ENCODE measurements at places on chromosomes 2 and 18.
A peak's percentile ranks its signal among the peaks of the same experiment; 100 is the strongest.

- no peak for DNase-seq
Measured at GRCh38 chr2:164793529-164793928, 48.1 kb downstream of the COBLL1 start.

DNA sequence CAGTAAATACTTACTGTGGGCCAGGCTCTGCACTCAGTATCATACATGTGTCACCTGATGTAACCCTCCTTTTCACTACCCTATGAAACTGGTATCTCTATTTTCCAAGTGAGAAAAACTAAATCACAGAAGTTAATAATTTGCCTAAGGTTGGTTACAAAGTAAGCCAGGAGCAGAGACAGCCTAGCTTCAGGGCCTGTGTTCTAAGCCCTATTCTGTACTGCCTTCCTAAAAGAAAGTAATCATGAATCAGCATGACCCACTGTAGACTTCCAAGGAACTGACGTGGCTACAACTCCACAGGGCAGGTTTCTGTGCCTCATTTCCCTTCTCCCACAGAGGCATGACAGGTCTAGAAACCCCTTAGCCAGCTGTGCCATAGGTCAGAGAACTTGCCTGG is 14.3 kb downstream of the ZNF142 start:
- no peak for DNase-seq

- no peak for DNase-seq
Measured at GRCh38 chr2:61272421-61273070, 110.6 kb downstream of the C2orf74 start.

GRCh38 chr2:60961457-60961856 is 56.1 kb upstream of the PEX13 start:
- DNase-seq, result no peak

GRCh38 chr2:60297296-60298005 is 256.0 kb downstream of the BCL11A start:
- no peak for DNase-seq

DNA sequence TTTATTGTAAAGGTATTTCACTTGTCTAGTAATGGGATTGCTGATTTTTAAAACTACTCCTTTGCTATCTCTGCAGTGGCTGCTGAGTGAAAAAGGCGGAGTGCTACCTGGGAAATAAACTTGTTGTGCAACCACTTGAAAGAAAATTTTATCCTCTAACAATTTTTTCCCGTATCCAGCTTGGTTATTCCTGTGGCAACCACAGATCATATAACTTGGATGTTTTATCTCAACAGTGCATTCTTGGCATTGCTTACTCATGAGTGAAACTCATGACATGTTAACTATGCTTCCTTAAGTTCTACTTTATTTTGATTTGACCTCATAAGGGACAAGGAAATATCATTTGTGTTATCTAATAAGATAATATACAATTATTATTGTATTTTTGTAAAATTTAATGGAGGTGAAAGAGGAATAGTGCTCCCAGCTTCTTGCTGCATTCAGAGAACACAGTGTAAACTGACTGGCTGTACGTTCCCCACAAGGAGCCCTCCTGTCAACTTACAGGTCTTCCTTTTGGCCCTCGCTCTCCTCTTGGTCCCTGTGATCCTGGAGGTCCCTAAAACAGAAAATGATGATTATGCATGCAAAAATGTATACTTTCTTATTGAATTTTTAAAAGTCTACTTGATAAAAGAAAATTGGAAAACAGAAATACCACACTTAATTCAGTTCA is 82.7 kb downstream of the COL5A2 start:
- DNase-seq, result no peak

DNA sequence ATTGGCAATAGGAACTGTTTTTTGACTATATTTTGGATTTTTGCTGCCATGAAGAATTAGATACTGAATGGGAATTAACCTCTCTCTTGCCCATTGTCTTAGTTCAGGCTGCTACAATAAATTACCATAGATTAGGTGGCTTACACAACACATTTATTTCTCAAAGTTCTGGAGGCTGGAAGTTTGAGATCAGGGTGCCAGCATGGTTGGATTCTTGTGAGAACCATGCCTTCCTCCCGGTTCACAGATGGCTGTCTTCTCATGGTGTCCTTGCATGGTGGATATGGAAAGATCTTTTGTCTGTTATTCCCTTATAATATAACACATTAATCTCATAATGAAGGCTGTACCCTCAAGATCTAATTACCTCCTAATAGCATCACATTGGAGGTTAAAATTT is 836.4 kb downstream of the SLC4A3 start:
- no peak for DNase-seq

DNA sequence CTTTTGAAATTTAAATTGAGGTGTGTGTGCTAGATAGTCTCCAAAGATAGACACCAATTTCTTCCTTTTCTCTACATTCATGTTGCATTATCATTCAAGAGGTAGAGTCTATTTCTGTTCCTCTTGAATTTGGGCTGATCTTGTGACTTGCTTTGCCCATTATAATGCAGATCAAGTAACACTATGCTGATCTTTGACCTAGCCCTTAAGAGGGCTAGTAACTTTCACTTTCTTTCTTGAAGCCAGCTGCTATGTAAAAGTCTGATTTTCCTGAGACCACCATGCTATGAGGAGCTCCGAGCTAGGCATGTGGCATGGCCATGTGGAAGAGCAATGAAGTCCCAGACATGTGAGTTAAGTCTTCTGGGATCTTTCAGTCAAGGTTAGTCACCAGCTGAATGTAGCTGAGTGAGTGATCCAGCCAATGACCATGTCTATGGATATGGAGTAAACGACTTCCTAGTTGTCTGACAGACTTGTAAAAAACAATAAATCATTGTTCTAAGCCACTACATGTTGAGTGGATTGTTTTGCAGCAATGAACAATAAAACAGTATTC is 189.4 kb upstream of the CWC22 start:
- no peak for DNase-seq

GRCh38 chr18:59139291-59139614 is 431 bp upstream of the SEC11C start:
- DNase-seq, result peak; percentile 95

- DNase-seq, result no peak
Measured at GRCh38 chr2:168928113-168928831, 27.2 kb downstream of the G6PC2 start.

DNA sequence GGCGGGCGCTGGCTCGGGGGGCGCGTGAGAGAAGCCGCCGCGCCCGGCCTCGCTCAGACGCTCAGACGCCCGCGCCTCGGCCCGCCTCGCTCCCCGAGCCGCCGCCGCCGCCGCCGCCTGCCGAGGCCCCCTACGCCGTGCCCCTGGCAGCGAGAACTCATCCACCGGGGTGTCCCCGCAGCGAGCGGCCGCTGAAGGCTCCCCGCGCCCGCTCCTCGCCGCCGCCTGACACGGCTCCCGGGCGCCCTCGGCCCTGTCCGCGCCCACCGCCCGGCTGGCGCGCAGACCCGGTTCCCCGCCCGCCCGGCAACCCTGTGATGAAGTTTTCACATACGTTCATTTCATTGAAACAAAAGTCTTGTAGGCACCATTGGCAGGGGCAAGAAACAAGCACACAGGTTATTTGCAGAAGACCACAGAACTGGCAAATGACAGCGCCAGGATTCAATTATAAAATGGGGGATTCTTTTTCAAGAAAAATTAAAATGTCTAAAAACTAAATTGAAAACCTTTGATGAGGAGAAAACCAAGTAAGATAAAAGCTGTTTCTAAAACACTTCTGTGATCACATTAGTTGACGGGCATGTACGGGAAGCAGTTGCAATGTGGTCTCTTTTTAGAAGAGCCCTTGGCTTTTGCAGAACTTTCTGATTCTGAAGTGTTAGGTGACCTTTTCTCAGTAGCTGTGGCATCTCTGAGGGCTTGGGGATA is 50.5 kb upstream of the TUBA3D start:
- DNase-seq, result peak; percentile 24

DNA sequence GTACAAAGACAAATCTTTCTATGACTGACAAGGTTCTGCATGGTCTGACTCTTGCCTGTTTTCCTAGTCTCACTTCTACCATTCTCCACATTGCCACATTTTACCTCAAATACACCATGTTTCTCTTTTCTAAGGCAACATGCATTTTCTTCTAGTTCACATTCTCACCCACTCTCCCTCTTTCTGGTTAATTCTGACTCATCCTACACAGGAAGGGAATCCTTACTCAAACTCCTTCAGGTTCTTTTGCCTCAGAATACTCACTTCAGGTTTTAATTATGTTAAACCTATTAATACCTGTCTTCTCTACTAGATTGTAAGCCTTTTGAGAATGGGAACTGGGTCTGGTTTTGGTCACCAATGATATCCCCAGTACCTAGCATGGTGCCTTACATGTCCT is 47.2 kb downstream of the MAP2 start:
- no peak for DNase-seq

DNA sequence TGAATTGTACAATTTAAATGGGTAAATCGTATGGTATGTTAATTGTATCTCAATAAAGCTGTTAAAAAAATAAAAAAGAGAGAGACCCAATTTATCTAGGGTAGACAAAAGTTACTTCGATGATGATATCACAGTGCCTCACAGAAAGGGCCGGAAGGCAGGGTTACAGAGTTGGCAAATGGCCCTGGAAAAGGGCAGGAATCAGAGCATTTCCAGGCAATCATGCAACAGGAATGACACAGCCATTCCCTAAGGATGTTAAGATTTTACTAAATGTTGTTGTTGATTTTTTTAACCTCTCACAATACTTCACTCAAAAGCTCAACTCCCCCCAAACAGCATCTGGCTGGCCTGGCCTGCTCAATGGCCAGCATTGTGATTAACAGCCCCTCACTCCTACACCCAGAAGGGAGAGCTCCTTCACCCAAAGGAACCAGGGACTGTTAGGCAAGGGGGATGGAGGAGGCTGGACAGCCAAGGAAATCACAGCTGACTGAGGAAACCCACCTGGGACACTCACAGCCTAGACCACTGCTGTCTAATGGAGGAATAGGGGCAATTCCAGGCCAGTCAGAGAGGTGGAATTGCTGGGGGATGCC is 7.7 kb upstream of the SP100 start:
- DNase-seq, result no peak

DNA sequence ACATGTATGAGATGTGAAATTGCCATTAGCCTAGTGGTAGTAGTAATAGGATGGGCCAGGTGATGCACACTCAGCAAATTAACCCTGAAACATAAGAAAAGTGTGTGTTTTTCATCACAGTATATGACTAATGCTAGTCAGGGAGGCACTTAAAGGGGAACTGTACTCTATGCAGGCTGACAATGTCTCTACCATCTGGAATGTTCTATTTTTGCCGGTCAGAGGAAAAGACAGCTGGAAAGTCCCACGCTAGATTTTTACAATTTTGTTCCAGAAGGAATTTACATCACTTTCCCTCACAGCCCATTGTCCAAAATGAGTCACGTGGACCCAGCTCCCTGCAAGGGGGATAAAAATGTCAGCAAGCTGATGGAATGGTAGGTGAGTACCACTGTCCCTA is 746.3 kb upstream of the CHAC2 start:
- DNase-seq, result no peak

DNA sequence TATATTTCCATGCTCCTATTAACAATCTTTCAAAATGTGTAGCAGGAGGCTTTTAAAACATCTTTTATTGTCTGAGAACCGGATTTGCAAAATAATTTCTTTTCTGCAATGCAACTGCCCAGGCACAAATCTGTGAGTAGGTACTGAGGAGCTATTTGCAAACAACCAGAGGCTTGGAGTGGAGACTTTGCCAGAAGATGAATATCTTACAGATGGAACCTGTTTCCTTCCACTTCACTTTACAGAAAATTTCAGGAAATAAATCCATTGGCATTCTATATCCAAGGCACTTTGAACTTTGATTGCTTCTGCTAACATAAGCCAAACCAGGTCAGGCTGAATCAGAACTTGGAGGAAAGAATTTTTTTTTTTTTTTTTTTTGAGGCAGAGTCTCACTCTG is 237.4 kb upstream of the REV1 start:
- no peak for DNase-seq

DNA sequence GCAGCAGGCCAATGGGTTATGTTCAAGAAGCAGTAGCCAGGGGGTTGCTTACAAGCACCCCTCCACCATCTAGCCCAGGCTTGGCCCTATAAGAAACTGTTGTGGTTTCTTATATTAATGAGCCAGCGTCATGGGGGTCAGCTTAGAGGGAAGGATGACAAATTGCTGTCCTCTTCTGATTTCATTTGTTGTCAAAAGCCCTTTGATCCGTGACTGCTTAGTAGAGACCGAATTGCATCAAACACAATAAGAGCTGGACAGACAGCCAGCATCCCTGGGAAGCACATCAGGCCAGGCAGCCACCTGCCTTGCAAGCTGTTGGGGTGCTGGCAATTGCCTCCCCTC is 206.6 kb upstream of the SETBP1 start:
- no peak for DNase-seq

- no peak for DNase-seq
Measured at GRCh38 chr2:18132697-18133096, 254.2 kb downstream of the KCNS3 start.

GRCh38 chr2:213187833-213188532 is 36.6 kb upstream of the IKZF2 start:
- no peak for DNase-seq

DNA sequence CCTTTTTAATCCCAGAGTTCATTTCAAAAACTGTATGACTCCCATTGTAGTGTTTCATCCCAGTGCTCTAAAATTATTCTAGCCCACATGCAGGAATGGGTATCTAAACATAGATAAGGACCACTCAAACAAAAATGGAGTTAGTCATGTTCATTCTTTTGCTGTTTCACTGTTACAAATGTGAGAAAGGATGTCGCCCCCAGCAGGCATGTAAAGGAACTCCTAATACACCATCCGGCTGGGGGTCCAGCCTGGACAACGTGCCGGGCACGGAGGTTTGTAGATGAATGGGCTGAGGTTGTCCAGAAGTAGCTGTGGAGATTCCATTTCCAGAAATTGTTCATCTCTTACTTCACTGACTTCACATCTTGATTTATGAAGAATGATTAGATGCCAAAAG is 101.9 kb upstream of the RAB12 start:
- DNase-seq, result no peak

DNA sequence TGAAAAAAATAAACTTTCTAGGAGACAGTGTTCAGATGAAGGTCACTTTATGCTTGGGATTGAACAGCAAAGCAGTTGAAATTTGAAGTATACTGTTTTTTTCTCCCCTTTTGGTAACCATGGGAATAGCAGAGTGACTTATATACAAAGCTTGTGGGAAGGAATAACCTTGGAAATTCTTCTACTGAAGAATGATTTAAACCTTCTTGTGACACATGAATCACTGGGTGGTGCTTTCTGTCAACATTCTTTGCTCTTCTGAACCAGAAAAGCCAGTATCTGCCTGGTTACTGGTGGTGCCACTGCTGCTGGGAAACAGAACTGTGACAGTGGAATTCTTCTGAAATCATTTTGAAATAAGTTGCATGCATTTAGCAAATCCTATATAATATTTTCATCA is 39.4 kb upstream of the RND3 start:
- no peak for DNase-seq

- no peak for DNase-seq
Measured at GRCh38 chr2:239770246-239770639, 254.9 kb downstream of the NDUFA10 start.
